ENCODE measurements at places on chromosomes 12 and 14. TPM values are rescaled to one million over a fixed set of nuclear protein-coding genes. Genes with fewer than 3 reads are reported as not detected.

The PIWIL1 gene
- total RNA-seq = not detected

The LEMD3 gene
- total RNA-seq = 26.1 TPM

The ARHGDIB gene
- total RNA-seq = 136 TPM

The CLEC2A gene
- total RNA-seq = not detected

The PZP gene
- 0.61 TPM for total RNA-seq

The KRT72 gene
- total RNA-seq = not detected

The KRT83 gene
- not detected for total RNA-seq

The SLC22A17 gene
- 7.0 TPM for total RNA-seq

The IFNG-AS1 gene
- not detected for total RNA-seq

The GPRC5A gene
- 41.5 TPM for total RNA-seq

The PTCSC3 gene
- total RNA-seq = not detected

The DCD gene
- total RNA-seq = not detected

The SLC6A12 gene
- 3.4 TPM for total RNA-seq

The LYSET gene
- total RNA-seq = 24.1 TPM

The C14orf180 gene
- total RNA-seq = 25.5 TPM

The TAS2R42 gene
- not detected for total RNA-seq

The EPYC gene
- not detected for total RNA-seq

The EIF2S1 gene
- 91.2 TPM for total RNA-seq
